Astrocyte of the spinal cord (primary cell): ENCODE measurements at places on chromosomes 16 and 17.

DNA sequence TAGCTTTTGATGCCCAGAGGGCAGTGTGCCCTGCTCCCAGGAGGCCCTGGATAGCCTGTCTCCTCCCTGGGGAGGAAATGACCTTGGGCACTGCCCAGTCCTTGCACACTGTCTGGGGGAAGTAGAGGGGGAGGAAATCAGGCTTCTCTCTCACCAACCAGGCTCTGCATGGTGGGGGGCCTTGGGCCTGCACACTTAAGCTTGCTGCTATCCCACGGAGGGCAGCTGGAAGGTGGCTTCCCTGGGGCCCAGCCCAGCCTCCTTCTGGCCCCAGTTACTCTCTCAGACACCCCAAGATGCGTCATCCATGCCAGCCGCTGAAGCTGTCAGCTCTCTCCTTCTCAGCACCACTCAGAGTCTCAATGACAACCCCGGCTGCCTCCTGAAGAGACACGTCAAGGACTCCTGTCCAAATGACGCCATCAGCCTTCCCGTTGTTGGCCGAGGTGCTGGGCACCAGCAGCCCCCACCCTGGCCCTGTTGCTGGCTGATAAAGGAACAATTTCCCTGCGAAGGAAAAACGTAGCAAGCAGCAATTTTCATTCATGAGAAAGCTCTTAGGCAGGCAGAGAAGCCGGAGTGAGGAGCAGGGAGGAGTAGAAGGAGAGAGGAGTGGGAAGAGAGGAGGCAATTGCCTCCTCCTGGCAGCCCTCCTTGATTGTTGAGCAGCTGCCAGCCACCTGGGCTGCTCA is 95.5 kb downstream of the SDK2 start:
- no peak for DNase-seq

- DNase-seq, result peak; percentile 14
Measured at GRCh38 chr16:78705694-78706093, 606.2 kb downstream of the WWOX start.

DNA sequence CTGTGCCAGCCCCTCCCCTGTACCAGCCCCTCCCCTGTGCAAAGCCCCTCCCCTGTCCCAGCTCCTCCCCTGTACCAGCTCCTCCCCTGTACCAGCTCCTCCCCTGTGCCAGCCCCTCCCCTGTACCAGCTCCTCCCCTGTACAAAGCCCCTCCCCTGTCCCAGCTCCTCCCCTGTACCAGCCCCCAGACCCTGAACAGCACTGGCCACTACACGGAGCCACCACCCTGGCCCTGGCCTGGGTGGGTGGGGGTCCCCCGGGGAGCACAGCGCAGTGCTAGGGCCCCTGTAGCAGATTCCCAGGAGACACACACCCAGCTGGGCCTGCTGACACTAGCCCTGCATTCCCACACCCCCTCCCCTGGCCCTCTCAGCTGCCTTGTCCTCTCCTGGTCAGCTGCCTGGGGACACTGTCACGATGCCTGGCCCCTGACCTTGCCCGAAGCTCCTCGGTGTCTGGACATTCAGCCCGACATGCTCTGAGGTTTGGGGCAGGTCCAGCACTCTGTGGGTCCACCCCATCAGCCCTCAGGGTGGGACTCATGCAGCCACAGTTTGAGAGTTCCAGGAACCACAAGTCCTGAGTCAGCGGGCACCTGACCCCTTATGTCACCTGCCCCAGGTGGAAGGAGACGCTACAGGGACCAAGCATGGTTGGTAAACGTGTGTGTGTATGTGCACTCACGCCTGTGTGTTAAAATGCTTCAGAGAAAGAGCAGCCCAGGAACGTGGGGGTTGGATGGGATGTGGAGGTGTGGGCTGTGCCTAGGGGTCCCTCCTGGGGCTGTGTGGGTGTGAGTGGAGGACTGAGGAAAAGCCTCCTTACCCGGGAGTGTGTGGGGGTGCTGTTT is 114.2 kb downstream of the METRNL start:
- DNase-seq, result peak; percentile 22

DNA sequence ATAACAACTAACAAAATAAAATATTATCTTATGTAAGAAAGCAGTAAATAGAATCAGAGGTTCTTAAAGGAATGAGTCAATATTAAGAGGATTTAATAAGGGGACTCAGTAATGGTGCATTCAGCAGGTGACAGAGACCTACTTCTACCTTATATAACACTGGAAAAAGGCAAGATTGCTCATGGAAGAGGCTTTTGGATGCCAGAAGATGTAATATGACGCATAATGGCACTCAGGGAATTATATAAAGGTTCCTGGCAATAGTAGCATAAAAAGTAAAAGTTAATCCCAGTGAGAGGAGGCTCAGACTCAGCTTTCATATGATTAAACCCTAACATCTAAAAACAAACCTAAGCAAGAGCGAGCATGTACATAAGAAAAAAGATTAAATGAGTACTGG is 136.0 kb upstream of the NACA2 start:
- no peak for DNase-seq

GRCh38 chr17:30117675-30118081 is 1.1 kb downstream of the NSRP1 start:
- no peak for DNase-seq

DNA sequence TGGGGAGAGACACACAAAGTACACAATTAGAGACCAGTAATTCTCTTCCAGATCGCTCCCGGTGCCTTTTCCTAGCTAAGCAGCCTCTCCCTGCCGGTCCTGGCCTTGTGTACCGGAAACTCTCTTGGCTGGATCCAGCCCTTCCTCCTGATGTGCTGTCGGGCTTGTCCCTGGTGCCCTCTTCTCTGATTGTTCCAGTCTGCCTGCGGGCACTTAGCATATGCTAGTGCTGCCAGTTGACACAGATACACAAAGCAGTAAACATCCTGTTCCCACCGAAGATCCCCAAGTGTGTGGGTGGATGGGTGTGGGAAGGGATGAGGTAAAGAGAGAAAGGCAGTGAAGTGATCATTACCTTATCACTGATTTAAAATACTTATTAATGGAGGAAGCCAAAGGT is 9.7 kb downstream of the HS3ST3B1 start:
- DNase-seq, result no peak

- DNase-seq, result no peak
Measured at GRCh38 chr16:35631261-35631945, 2172.0 kb downstream of the TP53TG3F start.

DNA sequence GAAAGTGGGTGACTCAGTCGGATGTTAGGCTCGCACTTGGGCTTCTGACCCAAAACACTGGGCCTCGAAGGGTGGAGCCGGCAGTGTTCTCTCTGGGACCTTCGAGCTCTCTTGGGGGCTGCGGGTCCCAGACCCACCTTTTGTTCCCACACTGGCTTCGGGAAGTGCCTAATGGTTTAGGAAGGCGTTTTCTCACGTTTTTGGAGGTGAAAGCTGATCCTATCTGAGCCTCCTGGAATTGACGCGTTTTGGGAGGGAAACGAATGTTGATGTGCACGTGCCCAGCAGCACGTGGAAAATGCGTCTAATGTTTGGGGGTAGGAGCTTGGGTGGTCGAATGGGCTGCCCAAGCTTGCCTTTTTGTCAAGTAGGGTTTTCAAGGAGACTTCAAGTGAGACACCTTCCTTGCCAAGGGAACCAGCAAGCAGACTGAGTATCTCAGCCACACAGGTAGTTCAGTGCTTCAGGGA is 666 bp downstream of the HGS start:
- DNase-seq, result peak; percentile 77

DNA sequence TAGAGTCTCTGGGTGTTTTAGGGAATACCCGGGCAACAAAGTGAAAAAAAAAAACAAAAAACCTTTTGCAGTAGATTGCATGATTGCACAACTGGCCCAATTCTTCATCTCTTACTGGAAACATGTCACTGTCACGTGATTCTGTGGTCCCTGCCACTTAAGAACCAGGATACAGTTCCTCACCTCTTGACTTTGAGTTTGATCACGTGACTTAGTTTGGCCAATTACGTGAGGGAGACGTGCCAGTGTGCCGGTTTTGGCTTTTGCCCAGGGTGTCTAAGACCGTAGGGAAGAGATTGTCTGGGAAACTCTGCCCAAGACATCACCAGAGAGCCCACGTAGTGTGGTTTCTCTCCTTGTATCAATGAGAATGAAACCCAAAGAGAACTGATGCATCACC is 88.7 kb downstream of the GRIN2A start:
- no peak for DNase-seq

GRCh38 chr17:83151056-83151441 is 71.6 kb downstream of the METRNL start:
- DNase-seq, result no peak

DNA sequence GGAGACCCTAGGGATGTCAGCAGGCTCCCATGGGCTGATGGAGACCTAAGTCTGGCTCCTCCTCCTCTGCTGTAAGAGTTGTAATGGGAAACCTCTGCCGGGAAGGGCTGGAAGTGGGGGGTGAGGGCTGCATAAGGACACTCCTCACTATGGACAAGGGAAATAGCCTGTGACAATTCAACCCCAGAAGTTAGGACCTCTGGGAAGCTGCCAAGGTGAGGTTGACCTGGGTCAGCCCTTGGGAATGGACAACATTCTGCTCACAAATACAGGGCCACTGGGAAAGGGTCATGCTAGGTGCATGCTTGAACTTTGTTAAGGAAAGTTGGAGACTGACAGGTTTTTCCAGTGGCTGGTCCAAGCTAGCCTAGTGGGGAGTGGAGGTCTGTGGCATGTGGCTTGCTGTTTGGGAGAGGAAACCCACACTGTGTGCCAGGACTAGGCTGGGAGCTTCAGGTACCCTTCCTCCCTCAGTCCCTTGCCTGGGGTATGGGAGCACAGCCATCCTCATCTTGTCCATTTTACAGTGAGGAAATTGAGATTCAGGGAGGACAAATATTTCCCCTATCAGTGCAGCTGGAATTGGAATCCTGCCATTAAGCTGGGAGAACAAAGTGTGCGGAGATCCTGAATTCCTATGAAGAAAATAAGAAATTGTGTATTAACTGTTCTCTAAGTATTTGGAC is 190.4 kb downstream of the SALL1 start:
- DNase-seq, result no peak

DNA sequence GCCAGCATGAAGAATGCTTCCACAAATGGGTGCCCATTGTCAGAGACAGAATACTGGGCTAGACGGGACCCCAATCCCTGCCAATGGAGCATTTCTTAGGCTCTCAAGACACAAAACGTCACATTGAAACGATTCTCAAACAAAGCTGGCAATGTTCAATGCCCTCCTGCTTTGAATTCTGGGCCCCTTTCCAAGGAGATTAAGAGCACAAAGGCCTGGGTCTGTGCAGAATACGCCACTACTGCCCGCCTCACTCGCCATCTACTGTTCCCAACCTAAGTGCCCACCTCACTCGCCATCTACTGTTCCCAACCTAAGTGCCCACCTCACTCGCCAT is 9.7 kb downstream of the CFAP20 start:
- DNase-seq, result no peak

DNA sequence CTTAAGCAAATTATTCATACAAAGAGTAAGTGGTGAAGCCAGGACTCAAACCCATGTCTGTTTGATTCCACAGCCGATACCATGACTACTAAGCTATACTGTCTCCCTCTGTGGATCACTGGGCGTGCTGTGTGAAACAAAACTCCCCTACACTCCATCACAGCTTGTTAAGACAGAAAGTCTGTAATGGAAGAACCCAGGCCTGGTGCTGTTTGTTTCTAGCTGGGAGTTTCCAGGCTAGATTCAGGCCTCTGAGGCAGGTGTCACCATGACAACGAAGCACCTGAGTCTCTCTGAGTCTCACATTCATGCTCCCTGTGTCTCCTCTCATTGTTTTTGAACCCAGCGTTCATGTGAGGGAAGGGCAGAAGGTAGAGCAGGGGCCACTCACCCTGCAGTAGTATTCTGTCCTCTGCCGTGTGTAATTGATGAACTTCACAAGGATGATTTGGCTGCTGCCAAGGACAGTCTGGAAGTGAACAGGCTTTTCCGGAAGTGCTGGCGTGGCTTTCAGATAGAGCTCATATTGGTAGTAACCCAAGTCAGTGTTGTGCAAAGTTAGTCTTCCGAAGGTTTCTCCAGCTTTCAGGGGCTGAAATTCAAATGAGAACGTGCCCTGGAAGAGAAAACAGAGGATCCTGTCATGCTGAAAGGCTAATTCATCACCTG is 8.6 kb upstream of the VAC14 start:
- DNase-seq, result no peak

GRCh38 chr17:43363181-43363925 is 35.4 kb upstream of the ARL4D start:
- no peak for DNase-seq

DNA sequence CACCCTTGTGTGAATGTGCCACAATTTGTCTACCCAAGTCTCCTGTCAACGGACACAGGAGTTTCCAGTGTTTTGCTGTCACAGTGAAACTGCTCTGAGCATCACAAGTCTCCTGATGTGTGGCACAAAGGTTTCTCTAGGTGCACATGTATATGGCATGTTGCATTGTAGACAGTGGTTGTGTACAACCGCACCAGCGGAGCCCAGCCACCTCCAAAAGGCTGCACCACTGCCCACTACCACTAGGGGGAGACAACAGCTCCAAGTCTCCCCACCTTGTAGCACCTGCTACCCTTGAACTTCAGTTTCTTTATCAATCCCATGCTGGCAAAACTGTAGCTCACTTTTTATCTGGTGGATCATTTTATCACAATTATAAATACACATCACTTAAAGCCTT is 95.5 kb upstream of the ZNF469 start:
- DNase-seq, result no peak

DNA sequence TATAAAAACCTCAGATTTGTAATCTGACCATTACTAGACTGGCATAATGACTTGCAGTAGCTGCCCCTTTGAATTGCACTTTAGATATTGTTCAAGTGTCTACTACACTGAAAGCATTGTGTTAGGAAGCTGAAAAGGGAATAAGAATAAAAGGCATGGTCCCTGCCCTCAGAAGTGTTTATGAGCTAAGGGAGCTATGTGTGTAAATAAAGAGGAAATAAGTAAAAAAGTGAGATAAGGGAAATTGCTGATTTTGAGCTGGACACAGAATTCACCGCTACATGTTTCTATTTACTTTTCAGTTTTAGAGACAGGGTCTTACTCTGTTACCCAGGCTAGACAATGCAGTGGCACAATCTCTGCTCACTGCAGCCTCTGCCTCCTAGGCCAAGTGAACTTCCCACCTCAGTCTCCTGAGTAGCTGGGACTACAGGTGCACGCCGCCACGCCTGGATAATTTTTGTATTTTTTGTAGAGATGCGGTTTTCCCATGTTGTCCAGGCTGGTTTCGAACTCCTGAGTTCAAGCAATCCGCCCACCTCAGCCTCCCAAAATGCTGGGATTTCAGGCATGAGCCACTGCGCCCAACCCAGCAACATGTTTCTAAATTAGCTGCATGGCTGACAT is 57.0 kb downstream of the GRB2 start:
- no peak for DNase-seq

GRCh38 chr17:49952912-49953497 is 16.0 kb upstream of the DLX4 start:
- DNase-seq, result peak; percentile 44

GRCh38 chr17:78921437-78921971 is 3.7 kb downstream of the TIMP2 start:
- no peak for DNase-seq

GRCh38 chr16:62805221-62805857 is 769.1 kb upstream of the CDH8 start:
- DNase-seq, result no peak

- no peak for DNase-seq
Measured at GRCh38 chr17:6569370-6570285, 13.3 kb upstream of the PITPNM3 start.

GRCh38 chr17:68103148-68103547 is 67.6 kb downstream of the KPNA2 start:
- DNase-seq, result no peak
